Femur (tissue), 1 donor: ENCODE measurements at places on chromosomes 2 and 18.

- DNase-seq, result no peak
Observed at GRCh38 chr2:56224316-56224715, 40.5 kb downstream of the CCDC85A start.

GRCh38 chr2:12764849-12765605 is 48.3 kb downstream of the TRIB2 start:
- no peak for DNase-seq

DNA sequence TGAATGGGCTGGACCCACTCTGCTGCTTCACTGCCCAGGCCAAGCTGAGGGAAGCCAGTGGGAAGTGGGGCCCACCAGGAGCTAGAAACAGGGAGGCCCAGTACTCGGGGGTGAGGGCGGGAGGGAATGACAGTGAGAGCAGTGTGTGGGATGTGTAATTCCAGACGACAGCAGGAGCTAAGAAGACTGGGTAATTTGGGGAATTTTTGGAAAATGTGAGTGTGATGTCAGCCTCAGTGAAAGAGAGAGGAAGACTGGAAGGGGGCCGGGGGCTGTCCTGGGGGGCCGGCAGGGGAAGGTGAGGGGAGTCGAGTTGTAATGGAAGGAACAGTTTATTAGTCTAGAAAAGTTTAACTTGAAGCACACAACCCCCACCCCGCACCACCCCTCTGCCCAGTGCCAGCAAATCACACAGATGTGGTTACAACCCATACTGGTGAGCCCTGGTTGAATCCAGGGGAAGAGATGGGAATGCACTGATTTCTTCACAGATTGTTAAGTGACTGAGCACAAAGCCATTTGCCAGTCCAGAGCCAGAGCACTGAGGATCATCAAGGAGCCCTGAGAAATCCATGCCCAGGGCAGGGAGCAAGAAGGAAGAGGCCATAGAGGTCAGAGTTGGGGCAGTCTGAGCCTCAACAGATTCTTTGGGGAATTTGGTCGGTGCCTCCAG is 76.7 kb upstream of the PKDCC start:
- DNase-seq, result peak; percentile 77

- DNase-seq, result no peak
Observed at GRCh38 chr2:42474765-42475454, 18.9 kb downstream of the KCNG3 start.
